Caco-2 (cell line): ENCODE measurements at places on chromosomes 13 and 19. TPM values are rescaled to one million over a fixed set of nuclear protein-coding genes. Genes with fewer than 3 reads are reported as not detected.

Gene PRR22
- total RNA-seq: 7.1 TPM in 2 replicates

Gene TMC4
- 38.9 and 45.9 TPM in 2 replicates for total RNA-seq

- no peaks in the 10 kb centered on the region for H3K36me3 ChIP-seq
- no peaks in the 10 kb centered on the region for H3K4me1 ChIP-seq
- H3K27me3 ChIP-seq: no peaks in the 10 kb centered on the region
- H3K27ac ChIP-seq: no peak overlapping the region
Measured at GRCh38 chr19:58034477-58034793, 610 bp downstream of the ZSCAN1 start.

GRCh38 chr13:24006520-24007248 lies 109.4 kb upstream of the C1QTNF9B start:
- H3K27me3 ChIP-seq: no peaks in the 10 kb centered on the region
- H3K4me3 ChIP-seq: no peak overlapping the region
- H3K27ac ChIP-seq: peak overlapping the region; percentile 89
- no peak for DNase-seq
- no peaks in the 10 kb centered on the region for H3K36me3 ChIP-seq
- peaks cover 67% of the 10 kb centered on the region for H3K4me1 ChIP-seq

DNA sequence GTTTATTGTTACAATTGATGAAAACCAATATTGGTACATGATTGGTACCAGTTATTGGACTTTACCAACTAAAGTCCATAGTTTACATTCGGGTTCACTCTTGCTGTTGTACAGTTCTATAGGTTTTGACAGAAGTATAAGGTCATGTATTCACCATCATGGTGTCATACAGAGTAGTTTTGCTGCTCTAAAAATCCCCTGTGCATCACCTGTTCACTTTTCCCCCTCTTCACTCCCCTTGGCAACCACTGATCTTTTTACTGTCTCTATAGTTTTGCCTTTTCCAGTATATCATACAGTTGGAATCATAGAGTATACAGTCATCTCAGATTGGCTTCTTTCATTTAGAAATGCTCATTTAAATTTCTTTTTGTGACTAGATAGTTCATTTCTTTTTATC lies 51.2 kb upstream of the MED4 start:
- H3K4me3 ChIP-seq: no peak overlapping the region
- H3K4me1 ChIP-seq: no peaks in the 10 kb centered on the region
- H3K27ac ChIP-seq: no peak overlapping the region
- no peak for DNase-seq
- no peaks in the 10 kb centered on the region for H3K27me3 ChIP-seq

GRCh38 chr19:33804021-33804799 lies 7.5 kb downstream of the KCTD15 start:
- H3K36me3 ChIP-seq: no peaks in the 10 kb centered on the region
- H3K27me3 ChIP-seq: no peaks in the 10 kb centered on the region
- no peak for DNase-seq
- H3K27ac ChIP-seq: no peak overlapping the region
- no peak overlapping the region for H3K4me3 ChIP-seq
- H3K4me1 ChIP-seq: no peaks in the 10 kb centered on the region

DNA sequence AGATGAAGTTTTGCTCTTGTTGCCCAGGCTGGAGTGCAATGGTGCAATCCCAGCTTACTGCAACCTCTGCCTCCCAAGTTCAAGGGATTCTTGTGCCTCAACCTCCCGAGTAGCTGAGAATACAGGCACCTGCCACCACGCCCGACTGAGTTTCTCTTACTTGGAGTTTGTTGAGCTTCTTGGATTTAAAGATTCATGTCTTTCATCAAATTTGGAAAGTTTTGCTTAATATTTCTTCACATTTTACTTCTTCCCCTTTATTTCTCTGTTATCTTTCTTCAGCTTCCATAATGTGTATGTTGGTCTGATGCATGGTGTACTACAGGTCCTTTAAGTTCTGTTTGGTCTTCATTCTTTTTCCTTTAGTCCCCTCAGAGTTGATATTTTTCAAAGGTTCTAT lies 8.9 kb upstream of the ZNF560 start:
- no peaks in the 10 kb centered on the region for H3K27me3 ChIP-seq
- H3K4me1 ChIP-seq: no peaks in the 10 kb centered on the region
- no peak overlapping the region for H3K4me3 ChIP-seq
- no peak overlapping the region for H3K27ac ChIP-seq
- DNase-seq: no peak
- H3K36me3 ChIP-seq: no peaks in the 10 kb centered on the region
